Cerebellum (tissue), 4 donors: ENCODE measurements at places on chromosomes 7 and 10. TPM values are rescaled to one million over a fixed set of nuclear protein-coding genes. Genes with fewer than 3 reads are reported as not detected.

DNA sequence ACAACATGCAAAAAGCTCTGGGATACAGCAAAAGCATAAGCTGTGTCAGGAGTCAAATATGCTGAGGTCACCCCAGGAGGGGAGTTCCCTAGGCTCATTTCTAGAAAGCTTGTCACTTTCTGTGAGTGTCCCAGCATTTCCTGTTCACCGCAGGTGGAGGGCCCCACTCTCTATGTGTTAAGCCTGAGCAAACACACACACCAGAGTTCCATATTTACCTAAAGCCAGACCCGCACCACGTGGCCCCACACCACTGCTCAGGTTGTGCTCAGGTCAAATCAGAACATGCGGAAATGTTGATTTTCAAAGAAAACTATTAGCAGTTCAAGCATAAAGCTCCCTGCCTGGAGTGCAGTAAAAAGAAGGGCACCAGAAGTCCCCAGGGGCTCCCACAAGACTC is 259.6 kb upstream of the PPP2R2D start:
- no peak for DNase-seq

DNA sequence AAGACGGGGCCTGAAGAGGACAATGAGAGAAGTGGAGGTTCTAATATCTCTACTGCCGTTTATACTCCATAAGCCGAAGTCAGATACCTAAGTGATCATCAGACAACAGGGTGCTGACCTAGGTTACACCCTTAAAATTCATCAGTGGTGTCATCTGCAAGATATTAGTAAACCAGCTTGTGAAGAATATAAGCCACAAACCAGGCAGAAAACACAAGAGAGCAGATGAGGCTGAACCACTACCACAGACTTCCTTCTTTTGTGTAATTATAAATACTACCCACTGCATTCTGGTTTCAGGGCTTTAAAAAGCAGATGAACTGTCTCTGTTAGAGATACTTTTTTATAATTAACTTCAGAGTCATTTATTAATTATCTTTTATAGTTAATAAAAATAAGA is 69.0 kb upstream of the LRRC17 start:
- DNase-seq: no peak

GRCh38 chr7:106236065-106236464 is 48.7 kb downstream of the NAMPT start:
- no peak for DNase-seq

Gene CREB3L2
- 6.6 TPM for total RNA-seq

Gene AMZ1
- 2.4 TPM for total RNA-seq
